CD4-positive, alpha-beta T cell treated with Interleukin-2 at 100 ng/mL for 4 hours (primary cell): ENCODE measurements at places on chromosomes 7 and 10.
A peak's percentile ranks its signal among the peaks of the same experiment; 100 is the strongest.

- no peak for DNase-seq
Measured at GRCh38 chr10:129833994-129834739, 129.9 kb downstream of the EBF3 start.

DNA sequence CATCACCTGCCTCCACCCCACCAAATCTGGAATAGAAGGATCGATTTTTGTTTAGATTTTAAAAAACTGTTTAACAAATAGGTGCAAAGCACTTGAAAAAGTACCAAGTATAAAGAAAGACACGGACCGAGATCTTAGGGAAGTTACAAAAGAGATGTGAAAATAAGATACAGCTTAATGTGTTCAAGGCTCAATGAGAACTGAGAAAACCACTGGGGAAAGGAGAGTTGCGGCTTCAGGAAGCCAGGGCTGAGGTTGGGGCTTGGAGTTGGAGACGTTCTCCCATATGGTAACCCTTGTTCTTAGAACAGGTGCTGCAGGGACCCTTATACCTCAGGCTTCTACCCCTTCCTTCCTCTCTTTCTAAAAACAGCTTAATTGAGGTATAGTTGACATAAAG, 140.2 kb downstream of the FANK1 start:
- no peak for DNase-seq

DNA sequence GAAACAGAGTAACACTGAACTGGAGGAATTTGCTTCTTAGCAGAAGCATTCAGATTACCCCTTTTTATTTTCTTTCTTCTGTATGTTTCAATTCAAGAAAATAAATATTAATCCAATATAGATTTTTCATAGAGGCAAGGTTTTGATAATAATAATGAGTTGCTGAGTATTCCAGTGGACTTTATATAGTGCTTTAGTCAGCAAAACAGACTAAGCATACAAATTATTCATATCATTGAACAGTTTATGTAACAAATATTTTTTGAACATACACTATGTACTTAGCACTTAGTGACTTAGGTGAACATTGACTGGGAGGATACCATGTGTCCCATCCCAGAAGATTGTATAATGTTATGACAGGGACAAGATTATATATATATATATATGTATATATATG, 32.0 kb downstream of the PPP1R9A start:
- no peak for DNase-seq

DNA sequence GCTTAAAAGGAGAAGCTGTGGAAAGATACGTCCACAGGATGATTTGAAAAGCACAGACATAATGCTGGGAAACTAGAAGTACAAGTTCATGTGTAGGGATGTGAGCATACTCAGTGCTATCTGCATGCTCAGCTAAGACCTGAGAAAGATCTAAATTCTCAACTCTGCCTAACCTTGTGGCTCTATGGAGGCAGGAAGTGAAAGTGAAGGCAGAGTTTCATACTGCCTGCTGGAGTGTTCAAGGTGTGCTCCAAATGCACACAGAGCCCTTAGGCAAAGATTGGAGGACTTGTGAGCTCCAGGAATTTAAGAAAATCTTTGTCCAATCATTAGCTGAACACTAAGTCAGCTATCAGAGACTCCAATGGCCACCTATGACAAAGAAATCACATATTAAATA, 190.9 kb downstream of the RNLS start:
- DNase-seq, result peak; percentile 20

GRCh38 chr10:21452203-21452602, 73.3 kb downstream of the SKIDA1 start:
- DNase-seq, result no peak

- DNase-seq, result no peak
Measured at GRCh38 chr10:35843524-35844181, 201.6 kb upstream of the FZD8 start.

DNA sequence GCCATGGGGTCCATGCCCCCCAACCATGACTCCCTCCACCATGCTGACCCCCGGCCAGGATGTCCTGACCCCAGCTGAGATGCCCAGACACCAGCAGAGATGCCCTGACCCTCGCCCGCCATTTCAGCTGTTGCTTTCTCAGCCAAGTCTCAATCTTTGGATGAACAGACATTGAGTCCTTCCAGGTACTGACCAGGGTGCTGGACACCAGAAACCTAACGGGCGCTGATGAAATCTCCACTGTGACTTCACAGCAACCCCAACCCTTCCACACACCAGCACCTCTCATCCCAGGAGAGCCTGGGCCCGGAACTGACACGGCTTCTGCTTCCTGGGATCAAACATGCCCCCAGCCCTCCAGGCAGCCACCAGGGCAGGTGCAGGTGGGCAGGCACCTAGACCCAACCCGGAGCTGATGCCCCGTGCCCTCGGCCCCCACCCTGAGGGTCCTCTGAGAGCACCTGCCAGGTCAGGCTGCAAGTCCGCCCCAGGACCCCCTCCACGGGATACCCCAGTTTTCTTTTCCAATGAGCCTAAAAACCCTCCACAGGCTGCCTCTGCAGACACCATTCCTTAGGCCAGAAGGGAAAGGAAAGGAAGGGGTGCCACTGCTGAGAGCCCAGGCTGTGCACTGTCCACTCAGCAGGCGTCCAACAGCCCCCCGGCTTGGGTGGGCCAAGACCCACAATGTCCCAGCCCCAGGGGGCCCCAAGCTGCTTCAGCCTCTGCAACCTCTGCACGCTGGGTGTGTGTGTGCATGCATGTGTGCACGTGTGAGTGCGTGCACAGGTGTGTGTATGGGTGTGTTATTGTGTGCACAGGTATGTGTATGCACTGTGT, 43.4 kb upstream of the PDGFA start:
- no peak for DNase-seq

DNA sequence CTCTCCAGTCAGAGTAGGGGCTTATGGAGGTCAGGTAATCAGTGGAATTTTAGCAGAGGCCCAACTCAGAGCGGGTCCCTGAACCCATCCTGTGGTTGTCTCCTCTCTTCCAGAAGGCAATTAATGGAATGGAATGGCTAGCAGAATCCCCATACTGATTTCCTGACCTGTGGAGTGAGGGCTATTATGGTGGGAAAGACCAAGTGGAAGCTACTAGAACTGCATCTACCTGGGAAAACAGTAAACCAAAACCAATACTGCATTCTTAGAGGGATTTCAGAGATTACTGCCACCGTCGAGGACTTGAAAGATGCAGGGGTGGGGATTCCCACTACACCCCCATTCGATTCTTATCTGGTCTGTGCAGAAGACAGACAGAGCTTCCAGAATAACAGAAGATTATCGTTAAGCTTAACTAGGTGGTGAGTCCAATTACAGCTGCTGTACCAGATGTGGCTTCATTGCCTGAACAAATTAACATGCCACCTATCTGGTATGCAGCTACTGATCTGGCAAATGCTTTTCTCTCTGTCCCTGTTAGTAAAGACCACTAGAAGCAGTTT, 73.2 kb downstream of the LMBR1 start:
- no peak for DNase-seq

GRCh38 chr10:79947787-79948424, 999 bp downstream of the SFTPD start:
- DNase-seq, result no peak

- DNase-seq, result no peak
Measured at GRCh38 chr10:18414061-18414460, 237.3 kb downstream of the NSUN6 start.

DNA sequence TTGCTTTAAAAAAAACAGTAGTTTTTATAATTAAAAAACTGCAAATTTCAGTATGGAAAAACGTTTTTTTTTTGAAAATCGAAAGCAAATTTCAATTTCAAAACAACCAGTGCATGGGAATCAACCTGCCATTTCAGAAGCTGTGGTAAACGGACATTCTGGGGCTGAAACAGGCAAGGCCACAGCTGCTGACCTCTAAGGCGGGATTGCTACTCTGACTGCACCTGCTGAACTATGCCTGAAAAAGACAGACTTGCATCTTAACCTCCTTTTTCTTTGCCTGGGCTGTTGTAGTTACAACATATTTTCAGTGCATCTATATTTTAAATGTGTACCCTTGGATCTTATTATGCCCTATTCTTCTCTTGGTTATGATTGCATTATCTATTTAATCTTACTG, 303.0 kb upstream of the SP8 start:
- no peak for DNase-seq

DNA sequence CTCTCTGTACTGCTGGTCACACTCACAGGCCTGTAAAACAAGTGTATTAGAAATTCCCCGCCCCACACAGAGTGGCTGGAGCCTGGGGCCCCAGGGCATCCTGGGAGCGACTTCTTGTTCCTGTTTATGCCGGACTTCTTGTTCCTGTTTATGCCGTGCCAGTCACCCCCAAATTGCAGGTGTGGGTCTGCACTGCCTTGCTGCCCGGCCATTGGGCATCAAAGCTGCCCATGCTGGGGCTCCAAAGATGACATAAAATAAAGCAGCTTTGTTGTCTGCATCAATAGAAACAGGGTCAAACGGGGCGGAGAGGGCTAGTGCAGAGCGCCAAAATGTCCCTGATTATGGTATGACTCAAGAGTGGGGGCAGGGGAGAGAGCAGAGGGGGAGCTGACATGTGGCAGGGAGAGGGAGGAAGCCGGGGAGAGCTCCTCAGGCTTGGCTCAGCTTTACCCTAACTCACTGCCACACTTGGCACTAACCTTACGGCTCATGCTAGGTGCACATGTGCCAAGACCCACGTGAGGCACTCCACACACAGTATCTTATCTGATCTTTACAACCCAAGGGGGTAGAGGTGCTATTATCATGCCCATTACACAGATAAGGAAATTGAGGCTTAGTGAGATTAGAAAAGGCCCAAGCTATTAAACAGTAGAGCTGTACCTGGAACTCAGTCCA, 98.4 kb downstream of the PIP4K2A start:
- peak; percentile 81 for DNase-seq

DNA sequence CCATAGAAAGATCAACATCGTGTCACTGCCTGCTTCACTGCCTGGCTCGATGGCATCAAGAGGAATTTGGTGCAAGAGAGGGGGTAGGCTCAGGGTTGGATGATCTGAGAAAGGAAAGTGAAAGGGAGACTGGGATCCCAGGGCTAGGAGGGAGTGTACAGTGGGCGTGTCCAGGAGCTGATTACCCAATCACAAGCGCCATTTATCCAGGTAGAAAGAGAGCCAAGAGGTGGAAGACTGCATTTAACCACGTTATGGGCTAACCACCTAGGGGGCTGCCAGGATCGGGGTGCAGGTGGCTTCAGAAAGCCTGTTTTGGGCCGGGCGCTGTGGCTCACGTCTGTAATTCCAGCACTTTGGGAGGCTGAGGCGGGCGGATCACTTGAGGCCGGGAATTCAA, 10.3 kb downstream of the PODXL start:
- DNase-seq, result no peak

DNA sequence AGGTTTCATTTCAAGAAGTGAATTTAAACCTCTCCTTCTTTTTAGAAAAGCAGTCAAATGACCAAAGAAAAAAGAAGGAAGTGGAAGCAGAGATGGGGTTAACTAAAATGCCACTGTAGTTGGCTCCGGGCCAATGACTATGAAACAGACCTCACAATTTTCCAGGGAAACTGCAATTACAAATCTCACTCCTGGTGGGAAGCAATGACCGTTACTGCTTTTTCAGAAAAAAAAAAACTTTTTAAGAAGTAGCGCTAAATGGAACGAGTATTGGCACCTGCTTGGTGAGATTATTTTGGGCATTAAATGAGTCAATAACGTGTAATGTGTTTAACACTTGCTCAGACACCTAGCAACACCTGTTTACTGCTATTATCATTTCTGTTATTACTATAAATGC, 1.2 kb downstream of the SFRP4 start:
- DNase-seq, result no peak

- DNase-seq, result no peak
Measured at GRCh38 chr7:26404189-26404996, 112.7 kb downstream of the SNX10 start.

DNA sequence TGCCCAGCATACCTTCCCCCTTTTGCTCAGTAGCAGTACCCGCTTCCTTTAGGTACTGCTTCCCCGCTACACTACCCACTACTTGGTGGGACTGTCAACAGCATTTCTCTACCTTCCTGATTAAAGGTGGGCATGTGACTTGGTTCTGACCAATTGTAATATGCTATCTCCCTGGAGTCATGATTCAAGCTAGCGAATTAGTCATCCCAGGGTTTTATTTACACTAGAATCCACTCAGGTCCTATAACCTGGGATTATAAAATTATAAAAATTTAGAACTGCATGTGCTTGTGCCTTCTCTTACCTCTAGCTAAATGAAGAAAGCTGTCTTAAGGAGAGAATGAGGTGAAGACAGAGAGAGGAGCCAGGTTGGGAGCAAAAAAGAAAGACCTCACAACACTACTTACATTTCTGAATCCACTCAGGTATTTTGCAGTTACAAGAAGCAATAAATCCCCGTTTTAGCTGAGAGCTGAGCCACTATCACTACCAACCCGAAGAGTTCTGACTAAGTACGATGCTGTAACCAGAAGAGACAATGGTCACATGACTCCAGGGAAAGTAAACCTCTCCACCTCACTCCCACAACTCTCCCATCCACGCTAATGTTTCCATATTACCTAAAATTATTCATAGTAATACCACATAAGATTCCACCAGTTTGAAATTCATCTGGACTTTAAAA, 9.7 kb downstream of the GBX1 start:
- DNase-seq, result no peak

DNA sequence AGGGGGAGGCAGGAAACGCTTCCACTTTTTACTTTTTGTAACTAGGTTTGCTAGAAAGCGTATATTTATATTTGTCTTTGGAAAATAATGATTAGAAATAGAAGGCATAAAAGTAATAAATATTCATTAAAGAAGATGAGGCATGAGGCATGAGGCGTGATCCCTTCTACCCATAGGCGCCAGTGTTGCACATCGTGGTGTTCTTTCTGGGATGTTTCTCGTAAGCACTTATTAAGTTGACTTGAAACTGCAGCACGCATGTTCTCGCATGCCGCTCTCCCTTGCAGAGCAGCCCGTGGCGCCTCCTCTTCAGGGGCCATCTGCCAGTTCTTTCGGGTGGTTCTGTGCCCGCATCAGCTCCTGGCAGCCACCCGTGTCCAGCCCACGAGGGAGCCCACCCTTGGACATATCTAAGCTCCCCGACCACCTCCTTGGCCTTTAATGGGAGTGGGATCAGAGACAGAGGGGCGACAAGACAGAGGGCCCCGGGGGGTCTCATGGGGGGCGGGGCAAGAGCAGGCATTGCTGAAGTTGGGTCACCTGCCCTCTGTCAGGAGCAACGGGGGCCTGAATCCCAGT, 28.5 kb upstream of the CSGALNACT2 start:
- no peak for DNase-seq

- DNase-seq, result peak; percentile 56
Measured at GRCh38 chr7:134701272-134701671, 54.6 kb downstream of the BPGM start.

DNA sequence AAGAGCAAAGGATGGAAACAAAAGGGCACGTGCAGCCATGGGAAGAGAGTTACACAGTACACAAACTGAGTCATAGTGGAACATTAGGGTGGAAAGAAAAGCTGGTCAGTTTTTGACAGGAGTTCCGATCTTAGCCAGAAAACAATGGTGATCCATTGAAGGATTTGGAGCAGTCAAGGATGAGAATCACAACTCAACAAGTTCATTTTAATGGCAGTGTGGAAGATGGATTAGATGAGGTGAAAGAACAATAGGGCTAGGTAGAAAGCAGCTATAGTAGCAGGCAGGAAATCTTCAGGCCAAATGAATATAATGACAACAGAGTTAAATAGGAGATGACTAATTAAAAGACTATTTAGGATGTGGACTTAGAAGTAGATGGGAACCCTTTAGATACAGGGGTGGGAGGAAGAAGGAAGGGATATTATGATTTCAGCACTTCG, 136.3 kb downstream of the DOCK4 start:
- no peak for DNase-seq

GRCh38 chr7:153151766-153152165, 392.2 kb downstream of the ACTR3B start:
- no peak for DNase-seq
